ENCODE measurements at places on chromosomes 4 and X. TPM values are rescaled to one million over a fixed set of nuclear protein-coding genes. Genes with fewer than 3 reads are reported as not detected.

The ARHGAP6 gene
- 0.01 TPM for total RNA-seq

The TMPRSS11B gene
- total RNA-seq, result not detected

The MORC4 gene
- total RNA-seq, result 28.2 TPM

The DCAF12L2 gene
- 0.06 TPM for total RNA-seq

The REPS2 gene
- total RNA-seq, result 1.6 TPM

The NDUFC1 gene
- total RNA-seq, result 75.8 TPM

The SLC2A9 gene
- total RNA-seq, result 0.38 TPM

The SHISA3 gene
- total RNA-seq, result not detected

The ARL9 gene
- not detected for total RNA-seq

The NEIL3 gene
- total RNA-seq, result 7.1 TPM

The TRPC5OS gene
- total RNA-seq, result not detected

The TCEAL2 gene
- total RNA-seq, result not detected

The FAM9C gene
- total RNA-seq, result not detected

The MAGEC1 gene
- 0.05 TPM for total RNA-seq

The CLDN34 gene
- total RNA-seq, result not detected

The H2BW2 gene
- not detected for total RNA-seq

The OTC gene
- not detected for total RNA-seq

The PCSK1N gene
- 55.7 TPM for total RNA-seq

The CYP2U1 gene
- total RNA-seq, result 1.6 TPM

The SPANXC gene
- total RNA-seq, result not detected

The TNIP2 gene
- 46.3 TPM for total RNA-seq

The GAGE12H gene
- not detected for total RNA-seq

The FGF5 gene
- total RNA-seq, result 0.09 TPM

The FGF2 gene
- total RNA-seq, result 49.1 TPM

The PHEX gene
- 0.28 TPM for total RNA-seq
